ENCODE measurements at places on chromosomes 2 and 18. TPM values are rescaled to one million over a fixed set of nuclear protein-coding genes. Genes with fewer than 3 reads are reported as not detected.
A peak's percentile ranks its signal among the peaks of the same experiment; 100 is the strongest.

DNA sequence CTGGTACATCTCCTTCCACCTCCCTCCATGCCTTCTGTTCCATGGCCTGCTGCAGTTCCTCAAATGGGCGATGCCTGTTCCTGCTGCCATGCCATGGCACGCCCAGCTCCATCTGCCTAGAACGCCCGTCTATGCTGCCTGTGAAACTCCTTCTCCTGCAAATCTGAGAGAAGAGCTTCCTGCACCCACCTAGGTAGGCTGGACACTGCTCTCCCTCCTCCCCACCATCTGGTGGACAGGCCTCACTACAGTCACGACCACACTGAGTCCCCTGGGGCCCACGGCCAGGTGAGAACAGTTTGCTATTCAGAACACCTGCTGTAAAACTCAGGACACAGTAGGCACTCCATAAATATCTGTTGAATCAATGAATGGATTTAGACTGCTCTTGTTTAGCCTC is 92.4 kb downstream of the LAMA1 start:
- no peaks in the 10 kb centered on the region for H3K27me3 ChIP-seq
- no peak overlapping the region for H3K4me3 ChIP-seq
- no peak for DNase-seq
- no peak overlapping the region for H3K27ac ChIP-seq

Gene UGT1A10
- polyA plus RNA-seq = not detected

GRCh38 chr18:74766251-74766650 is 168.6 kb downstream of the ZNF407 start:
- no peaks in the 10 kb centered on the region for H3K4me1 ChIP-seq
- H3K36me3 ChIP-seq = no peaks in the 10 kb centered on the region
- no peak overlapping the region for H3K4me3 ChIP-seq
- H3K27me3 ChIP-seq = no peaks in the 10 kb centered on the region
- no peak overlapping the region for H3K27ac ChIP-seq

Gene CCDC148
- polyA plus RNA-seq = 0.80 TPM

Gene SERPINB2
- polyA plus RNA-seq = 1.1 TPM

DNA sequence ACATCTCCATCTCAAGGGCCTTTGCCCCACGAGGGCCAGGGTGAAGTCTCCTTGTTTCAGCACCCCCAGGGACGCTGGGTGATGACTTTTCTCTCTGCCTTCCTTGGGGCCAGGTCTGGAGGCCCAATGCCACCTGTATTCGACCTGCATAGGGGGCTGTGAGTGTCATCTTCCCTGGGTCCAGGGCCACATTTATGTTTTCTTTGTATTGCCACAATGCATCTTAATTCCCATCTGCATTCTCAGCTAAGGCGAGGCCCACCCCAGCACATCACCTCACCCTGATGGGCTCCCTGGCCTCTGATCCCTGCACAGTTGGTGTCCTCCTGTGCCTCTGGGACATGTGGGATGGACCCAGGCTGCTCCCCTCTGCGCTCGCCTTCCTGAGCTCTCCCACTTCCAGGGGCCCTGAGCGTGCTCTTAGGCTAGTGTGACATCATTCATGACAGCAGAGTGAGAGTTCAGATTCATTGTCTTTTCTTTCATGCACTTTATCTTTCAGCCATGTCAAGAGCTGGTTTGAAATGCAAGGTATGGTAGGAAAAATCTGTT is 122.0 kb upstream of the COPS8 start:
- H3K4me1 ChIP-seq = peaks cover 15% of the 10 kb centered on the region
- H3K27ac ChIP-seq = no peak overlapping the region
- H3K27me3 ChIP-seq = no peaks in the 10 kb centered on the region
- H3K4me3 ChIP-seq = no peak overlapping the region
- DNase-seq = no peak
- H3K36me3 ChIP-seq = no peaks in the 10 kb centered on the region

DNA sequence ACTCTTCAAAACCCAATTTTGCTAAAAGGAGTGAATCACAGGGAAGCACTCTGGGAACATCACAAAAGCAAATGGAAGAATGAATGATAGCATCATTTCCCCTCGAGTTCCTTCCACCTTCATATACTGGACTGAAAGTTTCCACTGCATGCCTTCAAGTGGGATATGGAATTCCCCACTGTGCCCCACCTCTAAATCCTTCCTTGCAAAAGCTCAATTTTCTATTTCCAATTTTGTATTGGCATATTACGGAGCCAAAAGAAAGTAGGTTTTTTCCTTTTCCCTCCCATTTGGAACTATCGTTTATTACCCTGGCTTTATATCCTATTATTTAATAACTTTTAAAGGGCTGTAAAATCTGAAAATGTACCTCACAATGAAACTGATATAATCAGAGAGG is 149.3 kb downstream of the PIEZO2 start:
- H3K4me1 ChIP-seq = peaks cover 12% of the 10 kb centered on the region
- H3K27ac ChIP-seq = no peak overlapping the region
- no peaks in the 10 kb centered on the region for H3K36me3 ChIP-seq
- no peaks in the 10 kb centered on the region for H3K27me3 ChIP-seq

Gene EML6
- 0.40 TPM for polyA plus RNA-seq

GRCh38 chr2:32135409-32135808 is 30.3 kb upstream of the SLC30A6 start:
- H3K4me1 ChIP-seq = no peaks in the 10 kb centered on the region
- DNase-seq = no peak
- no peak overlapping the region for H3K27ac ChIP-seq
- H3K4me3 ChIP-seq = no peak overlapping the region
- no peaks in the 10 kb centered on the region for H3K27me3 ChIP-seq

Gene ORMDL1
- 70.7 TPM for polyA plus RNA-seq

GRCh38 chr2:67246791-67247190 is 150.3 kb upstream of the ETAA1 start:
- no peaks in the 10 kb centered on the region for H3K4me1 ChIP-seq
- H3K4me3 ChIP-seq = no peak overlapping the region
- DNase-seq = no peak
- no peak overlapping the region for H3K27ac ChIP-seq

GRCh38 chr2:181430406-181431118 is 26.6 kb upstream of the ITGA4 start:
- DNase-seq = no peak
- H3K4me1 ChIP-seq = no peaks in the 10 kb centered on the region
- no peak overlapping the region for H3K4me3 ChIP-seq
- no peaks in the 10 kb centered on the region for H3K27me3 ChIP-seq
- H3K27ac ChIP-seq = no peak overlapping the region

- no peaks in the 10 kb centered on the region for H3K27me3 ChIP-seq
- no peaks in the 10 kb centered on the region for H3K36me3 ChIP-seq
- no peak overlapping the region for H3K27ac ChIP-seq
- no peak for DNase-seq
- no peak overlapping the region for H3K4me3 ChIP-seq
Measured at GRCh38 chr2:74014813-74015212, 30.1 kb downstream of the TET3 start.

- H3K4me3 ChIP-seq = no peak overlapping the region
- no peak for DNase-seq
- no peaks in the 10 kb centered on the region for H3K27me3 ChIP-seq
- no peaks in the 10 kb centered on the region for H3K4me1 ChIP-seq
- no peaks in the 10 kb centered on the region for H3K36me3 ChIP-seq
Measured at GRCh38 chr18:51480407-51481261, 283.2 kb upstream of the MEX3C start.

GRCh38 chr2:332592-332991 is 44.7 kb upstream of the ALKAL2 start:
- H3K36me3 ChIP-seq = no peaks in the 10 kb centered on the region
- H3K4me1 ChIP-seq = no peaks in the 10 kb centered on the region
- no peak overlapping the region for H3K27ac ChIP-seq

DNA sequence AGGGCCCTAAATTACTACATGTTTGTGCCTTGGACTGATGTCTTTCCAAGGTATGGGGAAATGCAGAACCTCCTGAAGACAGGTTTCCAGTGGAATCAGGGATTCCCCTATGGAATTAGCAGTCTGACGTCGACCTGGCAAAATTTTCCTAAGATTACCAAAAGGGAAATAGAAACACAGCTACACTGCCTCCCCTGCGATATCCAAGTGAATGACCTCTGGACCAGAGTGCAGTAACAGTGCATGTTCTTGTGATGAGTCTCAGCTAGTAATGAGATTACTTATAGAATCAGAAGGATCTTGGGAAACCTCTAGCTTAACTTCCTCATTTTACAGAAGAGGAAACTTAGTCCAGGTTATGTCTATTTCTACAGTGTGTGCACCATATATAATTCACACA is 21.3 kb upstream of the CHST9 start:
- DNase-seq = no peak
- H3K27me3 ChIP-seq = no peaks in the 10 kb centered on the region
- H3K36me3 ChIP-seq = no peaks in the 10 kb centered on the region
- no peak overlapping the region for H3K4me3 ChIP-seq
- no peaks in the 10 kb centered on the region for H3K4me1 ChIP-seq

Gene MSTN
- polyA plus RNA-seq = 0.16 TPM

DNA sequence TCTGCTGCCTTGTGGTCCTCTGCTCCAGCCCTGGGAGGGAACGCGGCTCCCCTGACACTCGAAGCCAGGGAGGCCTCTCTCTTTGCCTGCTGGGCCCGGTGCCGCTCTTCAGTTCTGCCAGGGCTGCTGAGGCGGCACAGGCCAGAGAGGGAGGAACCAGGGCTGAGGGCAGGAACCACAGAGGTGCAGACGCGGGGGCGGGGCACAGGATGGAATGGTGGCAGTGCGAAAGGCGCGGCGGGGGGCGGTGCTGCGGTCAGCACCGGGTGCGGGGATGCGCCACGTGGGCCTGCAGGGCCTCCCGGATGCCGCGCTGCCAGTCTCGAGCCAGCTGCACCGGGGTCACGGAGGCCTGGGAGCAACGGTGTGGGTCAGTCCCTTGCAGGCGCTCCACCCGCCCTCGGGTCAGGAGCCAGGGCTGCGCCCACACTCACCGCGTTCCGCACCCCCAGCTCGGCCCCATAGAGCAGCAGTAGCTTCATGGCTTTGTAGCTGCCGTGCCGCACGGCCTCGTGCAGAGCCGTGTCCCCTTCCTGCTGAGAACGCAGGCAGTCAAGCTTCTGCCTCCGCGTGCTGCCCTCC is 4.4 kb downstream of the ANKRD23 start:
- no peak overlapping the region for H3K4me3 ChIP-seq
- H3K27ac ChIP-seq = no peak overlapping the region
- no peaks in the 10 kb centered on the region for H3K36me3 ChIP-seq
- DNase-seq = peak; percentile 52
- no peaks in the 10 kb centered on the region for H3K27me3 ChIP-seq
- H3K4me1 ChIP-seq = peaks cover 7% of the 10 kb centered on the region

Gene USP40
- polyA plus RNA-seq = 18.0 TPM

- no peak overlapping the region for H3K4me3 ChIP-seq
- H3K27ac ChIP-seq = no peak overlapping the region
- H3K4me1 ChIP-seq = peaks cover 3% of the 10 kb centered on the region
- no peaks in the 10 kb centered on the region for H3K27me3 ChIP-seq
Measured at GRCh38 chr2:71629771-71630453, 176.6 kb downstream of the DYSF start.

- H3K27me3 ChIP-seq = no peaks in the 10 kb centered on the region
- peaks cover 1% of the 10 kb centered on the region for H3K4me1 ChIP-seq
- H3K4me3 ChIP-seq = no peak overlapping the region
Measured at GRCh38 chr2:234919711-234920110, 32.1 kb upstream of the SH3BP4 start.

GRCh38 chr2:143514413-143514812 is 385.2 kb downstream of the ARHGAP15 start:
- no peak overlapping the region for H3K27ac ChIP-seq
- H3K4me3 ChIP-seq = no peak overlapping the region
- no peaks in the 10 kb centered on the region for H3K27me3 ChIP-seq
- peaks cover 3% of the 10 kb centered on the region for H3K4me1 ChIP-seq
- DNase-seq = no peak
- H3K36me3 ChIP-seq = no peaks in the 10 kb centered on the region

Gene INHBB
- polyA plus RNA-seq = 6.9 TPM

- H3K4me1 ChIP-seq = no peaks in the 10 kb centered on the region
- H3K4me3 ChIP-seq = no peak overlapping the region
- no peak for DNase-seq
- no peak overlapping the region for H3K27ac ChIP-seq
- no peaks in the 10 kb centered on the region for H3K27me3 ChIP-seq
Measured at GRCh38 chr2:170092436-170093060, 85.4 kb upstream of the MYO3B start.

- H3K27me3 ChIP-seq = no peaks in the 10 kb centered on the region
- no peaks in the 10 kb centered on the region for H3K4me1 ChIP-seq
- DNase-seq = no peak
- no peak overlapping the region for H3K4me3 ChIP-seq
- H3K36me3 ChIP-seq = no peaks in the 10 kb centered on the region
Measured at GRCh38 chr2:143132355-143132754, 3.1 kb downstream of the ARHGAP15 start.

DNA sequence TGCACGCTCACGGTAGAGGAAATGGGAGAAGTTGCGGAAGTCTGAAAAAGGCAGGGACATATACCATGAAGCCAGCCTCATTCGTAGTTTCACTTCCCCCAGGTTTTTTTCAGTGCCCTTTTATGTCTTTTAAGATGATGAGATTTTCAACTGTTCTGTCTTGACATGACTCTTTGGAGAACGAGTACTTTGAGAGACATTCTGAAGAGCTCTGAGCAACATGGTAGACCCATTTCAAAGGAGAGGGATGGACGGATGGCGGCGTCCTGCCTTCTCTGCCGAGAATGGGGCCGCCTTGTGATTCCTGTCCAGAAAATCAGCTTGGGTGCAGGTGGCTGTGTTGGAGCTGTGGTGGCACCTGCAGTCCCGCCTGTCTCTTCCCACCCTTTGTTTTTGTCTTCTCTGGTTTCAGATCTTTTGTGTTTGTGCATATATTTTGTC is 41.7 kb downstream of the SH3BP4 start:
- H3K36me3 ChIP-seq = no peaks in the 10 kb centered on the region
- H3K27ac ChIP-seq = no peak overlapping the region
- DNase-seq = no peak

DNA sequence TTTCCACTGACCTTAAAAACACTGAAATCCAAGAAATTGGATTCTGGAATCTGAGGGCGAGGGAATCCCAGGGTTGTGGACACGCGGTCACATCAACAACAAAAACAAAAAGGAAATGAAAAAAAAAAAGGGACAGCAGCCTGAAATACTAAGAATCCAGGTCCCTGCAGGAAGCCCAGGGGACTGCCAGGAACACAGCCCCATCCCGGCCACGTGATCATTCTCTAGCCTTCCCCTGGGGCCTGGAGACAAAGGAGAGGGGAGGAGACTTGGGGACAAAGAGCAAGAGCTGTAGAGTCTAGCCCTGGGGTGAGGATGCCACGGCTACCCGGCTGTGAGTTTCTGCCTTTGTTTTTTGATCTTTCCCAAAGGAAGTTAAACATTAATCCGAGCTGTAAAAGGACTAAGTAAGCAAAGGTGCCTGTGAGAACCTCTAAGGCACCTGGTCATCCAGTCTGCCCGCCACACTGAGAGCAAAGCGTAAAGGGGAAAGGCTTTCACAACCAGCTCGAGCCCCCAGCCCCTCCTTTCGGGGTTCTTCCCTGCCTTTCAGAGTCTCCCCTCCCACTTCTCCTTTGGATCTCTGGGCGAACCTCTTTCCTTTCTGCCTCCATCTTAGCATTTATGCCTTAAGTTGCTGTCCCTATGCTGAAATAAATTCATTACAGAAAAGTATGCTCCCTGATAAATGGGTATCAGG is 57.9 kb upstream of the MSH2 start:
- H3K36me3 ChIP-seq = no peaks in the 10 kb centered on the region
- H3K27ac ChIP-seq = peak overlapping the region; percentile 68
- no peaks in the 10 kb centered on the region for H3K27me3 ChIP-seq
- DNase-seq = peak; percentile 52

Gene COLEC12
- 3.0 TPM for polyA plus RNA-seq
